NCI-H460 (cell line): ENCODE measurements at places on chromosomes 16 and 17. TPM values are rescaled to one million over a fixed set of nuclear protein-coding genes. Genes with fewer than 3 reads are reported as not detected.

SLC16A6 gene
- total RNA-seq = 66.3 and 75.7 TPM in 2 replicates

WDR90 gene
- 13.1 and 14.6 TPM in 2 replicates for total RNA-seq

SKAP1 gene
- 0.20 TPM in 1 of 2 replicates, not detected in the other for total RNA-seq

IL34 gene
- not detected in 2 replicates for total RNA-seq

NBR1 gene
- 66.9 and 78.6 TPM in 2 replicates for total RNA-seq

DNA sequence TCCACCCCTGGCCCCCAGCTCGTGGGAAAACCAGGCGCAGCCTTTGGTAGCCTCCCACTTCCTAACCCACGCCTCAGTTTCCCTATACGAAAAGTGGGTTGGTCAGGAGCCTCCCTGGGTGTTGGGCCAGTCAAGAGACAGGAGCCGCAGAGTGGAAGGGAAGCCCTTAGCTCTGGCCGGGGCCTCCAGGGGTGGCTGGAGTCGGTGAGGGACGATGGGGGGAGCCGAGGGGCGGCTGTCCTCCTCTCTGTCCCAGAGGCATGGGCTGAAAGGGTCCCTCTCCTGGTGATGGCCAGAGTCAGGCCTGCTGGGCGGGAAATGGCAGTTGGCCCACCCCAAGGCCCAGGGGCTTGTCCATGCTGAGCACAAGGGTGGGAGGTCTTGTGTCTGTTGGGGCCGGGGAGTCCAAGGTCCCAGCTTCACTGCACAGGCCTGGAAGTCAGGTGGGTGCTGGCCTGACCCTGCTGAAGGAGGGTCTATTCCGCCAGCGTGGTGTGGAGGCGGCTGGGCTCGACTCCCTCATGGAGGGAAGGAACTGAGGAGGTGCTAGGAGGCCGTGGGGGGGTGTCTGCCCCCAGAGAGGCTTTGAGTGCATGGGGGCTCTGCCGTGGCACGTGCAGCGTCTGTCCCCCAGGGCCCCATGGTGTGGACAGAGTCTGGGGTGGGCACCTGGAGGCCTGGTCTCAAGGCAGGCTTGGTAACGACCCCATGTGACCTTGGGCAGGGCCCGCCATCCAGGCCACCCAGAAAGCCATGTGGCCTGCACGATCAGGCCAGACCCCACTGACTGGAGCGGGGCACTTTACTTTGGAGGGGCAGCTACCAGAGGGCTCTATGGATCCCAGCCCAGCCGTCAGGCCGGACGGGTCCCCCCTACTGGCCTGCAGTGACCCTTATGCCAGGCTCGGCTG is 1.1 kb downstream of the SLC16A3 start:
- DNase-seq = no peak

DNA sequence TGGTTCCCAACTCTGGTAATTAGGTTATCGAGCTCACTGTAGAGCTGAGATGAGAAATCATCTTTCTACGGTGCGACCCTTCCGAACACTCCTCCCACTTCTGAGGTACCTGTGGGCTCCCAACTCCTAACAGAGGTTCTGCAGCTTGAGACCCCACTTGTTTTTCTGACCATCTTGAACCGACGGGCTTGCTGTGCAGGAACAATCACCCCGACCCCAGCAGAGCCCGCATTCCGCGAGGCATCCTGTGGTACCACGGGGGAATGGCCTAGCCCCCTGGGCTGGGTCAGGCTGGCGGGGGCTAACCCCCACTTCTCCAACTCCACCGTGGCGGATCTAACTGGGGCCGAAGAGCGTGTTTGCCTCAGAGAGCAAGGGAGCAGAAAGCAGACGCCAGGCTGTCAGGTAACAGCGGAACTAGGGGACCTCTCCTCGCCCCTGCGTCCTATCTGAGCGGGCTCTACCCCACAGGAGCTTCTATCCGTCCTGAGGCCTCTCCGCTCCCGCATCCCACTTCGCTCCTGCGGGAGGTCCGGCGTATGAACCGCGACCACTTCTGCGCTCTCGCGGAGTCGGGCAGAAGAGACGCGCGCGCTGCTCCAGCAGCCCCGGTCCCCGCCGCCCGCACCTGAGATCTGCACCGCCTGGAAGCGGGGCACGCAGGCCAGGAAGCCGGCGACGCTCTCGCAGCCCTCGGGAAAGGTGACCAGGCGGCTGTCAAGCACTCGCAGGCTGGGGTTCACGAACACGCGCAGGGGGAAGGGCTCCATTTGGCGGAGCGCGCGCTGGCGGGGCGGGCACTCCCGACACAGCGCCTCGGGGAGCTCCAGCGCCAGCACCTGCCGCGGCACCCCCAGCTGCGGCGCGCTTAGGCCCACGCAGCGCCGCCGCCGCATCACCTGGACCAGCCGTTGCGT is 761 bp downstream of the PDF start:
- DNase-seq = no peak

DNA sequence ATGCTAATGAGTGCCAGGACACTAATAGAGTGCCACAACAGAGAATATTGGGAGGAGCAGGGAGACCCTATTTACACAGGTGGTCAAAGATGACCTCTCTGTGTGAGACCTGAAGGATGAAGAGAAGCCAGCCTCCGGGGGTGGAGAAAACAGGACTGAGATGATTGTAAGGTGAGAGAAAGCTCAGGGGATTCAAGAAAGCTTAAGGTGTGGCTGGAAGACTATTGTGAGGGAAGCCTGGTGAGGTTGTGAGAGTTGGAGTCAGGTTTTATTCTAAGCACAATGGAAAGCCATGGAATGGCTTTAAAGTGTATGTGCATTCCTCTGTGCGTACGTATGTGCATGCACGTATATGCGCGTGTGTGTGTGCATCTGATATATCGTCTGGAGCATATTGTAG is 10.4 kb upstream of the MARCHF10 start:
- DNase-seq = no peak

DNA sequence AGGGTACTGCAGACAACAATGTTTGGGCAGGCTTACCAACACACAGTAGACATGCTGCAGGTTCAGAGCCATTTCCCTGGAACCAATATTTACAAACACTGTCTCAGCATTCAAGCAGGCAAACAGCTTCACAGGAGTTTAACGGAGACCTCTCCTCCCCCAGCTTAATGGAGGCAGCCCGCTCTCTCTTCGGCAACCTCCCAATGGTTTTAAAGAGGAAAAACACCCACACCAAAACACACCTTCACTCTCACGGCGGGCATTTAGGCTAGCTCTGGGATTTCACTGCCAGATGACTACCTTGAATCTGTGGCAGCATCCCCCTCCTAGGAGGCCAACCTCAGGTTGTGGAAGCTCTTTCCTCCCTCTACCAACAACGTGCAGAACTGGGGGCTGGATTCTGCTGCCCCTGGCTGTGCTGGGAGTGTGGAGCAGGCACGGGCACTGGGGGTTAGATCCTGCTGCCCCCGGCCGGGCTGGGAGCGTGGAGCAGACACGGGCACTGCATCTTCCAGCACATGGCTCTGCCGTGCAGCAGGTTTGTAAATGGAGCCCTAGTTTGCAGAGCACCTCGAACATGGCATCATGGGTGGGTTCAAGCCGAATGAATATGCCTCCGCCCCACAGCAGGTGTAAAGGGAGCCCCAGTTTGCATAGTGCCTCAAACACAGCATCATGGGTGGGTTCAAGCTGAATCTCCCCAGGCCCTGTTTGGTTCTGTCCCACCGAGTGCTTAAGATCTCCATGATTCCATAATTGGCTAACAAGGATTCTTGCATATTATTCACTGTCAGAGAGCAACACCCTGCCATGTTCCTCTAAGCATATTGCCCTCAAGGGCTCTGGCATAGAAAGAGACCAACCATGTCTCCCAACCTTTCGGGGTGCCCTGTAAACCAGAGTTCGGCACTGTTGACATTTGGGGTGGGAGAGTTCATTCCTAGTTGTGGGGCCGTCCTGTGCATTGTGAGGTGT is 86.4 kb downstream of the RBFOX3 start:
- DNase-seq = no peak

DNA sequence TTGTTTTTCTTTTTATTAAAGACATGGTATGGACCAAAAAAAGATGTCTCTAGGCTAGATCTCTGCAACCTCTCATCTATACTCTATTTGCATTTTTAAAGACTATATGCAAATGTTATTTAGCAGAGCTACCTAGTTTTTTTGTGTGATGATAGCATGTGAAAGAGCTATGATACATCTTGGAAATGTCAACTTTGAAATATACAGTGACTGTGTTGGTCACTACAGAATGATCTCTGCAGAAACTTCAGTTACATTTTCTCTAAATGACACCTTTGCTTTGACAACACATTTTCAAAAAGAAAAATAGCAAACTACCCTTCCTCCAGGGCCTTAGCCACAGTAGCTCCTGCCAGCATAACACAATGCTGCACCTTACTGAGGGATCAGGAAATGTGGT is 86.6 kb downstream of the PRKCB start:
- no peak for DNase-seq
